Islet precursor cell (in vitro differentiated cells): ENCODE measurements at places on chromosomes 4 and X.

GRCh38 chr4:5782829-5783476 is 72.0 kb downstream of the EVC start:
- DNase-seq, result no peak

DNA sequence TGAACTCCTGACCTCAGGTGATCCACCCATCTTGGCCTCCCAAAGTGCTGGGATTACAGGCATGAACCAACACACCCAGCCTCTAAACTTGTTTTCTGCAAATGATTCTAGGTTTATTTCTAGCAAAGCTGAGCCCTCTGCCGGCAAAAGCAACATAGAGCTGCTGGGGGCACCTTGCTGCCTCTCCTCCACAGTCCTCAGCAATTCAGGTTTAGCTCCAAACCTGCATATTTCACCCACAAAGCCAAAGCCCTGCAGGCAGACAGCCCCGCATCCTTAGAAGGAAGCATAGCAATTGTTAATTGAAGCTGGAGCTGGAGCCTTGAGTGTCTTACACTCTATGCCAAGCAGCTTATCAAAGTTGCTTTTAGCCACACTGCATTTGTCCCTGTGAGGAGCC is 24.9 kb upstream of the OCIAD2 start:
- no peak for DNase-seq

- no peak for DNase-seq
Observed at GRCh38 chr4:16271411-16271810, 45.1 kb upstream of the TAPT1 start.

DNA sequence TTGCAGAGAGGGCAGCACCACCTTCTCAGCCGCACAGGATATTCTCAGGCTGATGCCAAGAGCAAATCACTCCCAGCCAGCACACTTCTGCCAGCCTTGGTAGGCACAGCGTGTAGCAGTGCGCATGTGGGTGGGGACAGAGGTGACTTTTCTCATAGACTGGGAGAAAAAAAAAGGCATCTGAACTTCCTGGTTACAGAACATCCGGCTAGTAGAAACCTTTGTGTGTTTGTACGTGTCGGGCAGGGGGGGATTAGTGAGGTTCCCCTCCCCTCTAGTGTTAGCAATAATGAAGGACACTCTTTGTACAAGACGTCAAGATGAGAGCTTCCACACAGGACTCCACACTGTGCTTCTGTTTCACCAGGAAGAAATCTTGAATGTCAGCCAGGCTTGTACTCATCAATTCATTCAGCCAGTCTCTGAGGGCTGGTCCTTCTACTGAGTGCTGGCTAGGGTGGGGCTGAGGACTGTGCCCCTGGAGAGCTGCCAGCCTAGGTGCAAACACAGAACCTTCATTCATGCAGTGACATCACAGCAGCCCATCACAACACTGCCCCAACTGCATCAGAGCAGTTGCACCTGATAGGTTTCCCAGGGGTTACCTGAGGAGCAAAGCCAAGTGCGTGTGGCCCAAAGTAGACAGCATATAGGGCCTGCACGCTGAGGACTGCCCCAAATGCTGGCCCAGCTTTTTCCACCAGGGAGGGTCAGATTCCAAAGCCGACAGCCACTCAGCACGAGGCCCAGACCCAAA is 34.7 kb downstream of the SLC25A5 start:
- no peak for DNase-seq

- DNase-seq, result no peak
Observed at GRCh38 chr4:100391863-100392262, 126.0 kb downstream of the EMCN start.

DNA sequence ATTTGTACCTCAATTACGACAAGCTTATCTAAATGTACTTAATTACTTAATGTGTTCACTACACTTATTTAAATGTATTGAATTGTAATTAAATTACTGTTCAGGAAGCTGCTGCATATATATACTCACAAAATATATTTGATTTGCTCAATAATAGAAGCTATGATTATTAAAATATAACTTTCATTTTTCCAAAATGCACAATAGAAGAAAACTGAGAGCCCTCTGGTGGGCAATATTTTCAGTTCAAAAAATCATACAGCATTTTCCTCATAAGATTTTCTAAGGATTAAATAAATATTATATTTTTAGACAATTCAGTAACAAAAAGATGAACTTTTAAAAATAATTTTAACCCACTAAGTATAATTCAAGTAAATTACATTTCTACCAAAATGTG is 217.3 kb downstream of the DKK2 start:
- no peak for DNase-seq
